ENCODE measurements at places on chromosomes 11 and 22.

DNA sequence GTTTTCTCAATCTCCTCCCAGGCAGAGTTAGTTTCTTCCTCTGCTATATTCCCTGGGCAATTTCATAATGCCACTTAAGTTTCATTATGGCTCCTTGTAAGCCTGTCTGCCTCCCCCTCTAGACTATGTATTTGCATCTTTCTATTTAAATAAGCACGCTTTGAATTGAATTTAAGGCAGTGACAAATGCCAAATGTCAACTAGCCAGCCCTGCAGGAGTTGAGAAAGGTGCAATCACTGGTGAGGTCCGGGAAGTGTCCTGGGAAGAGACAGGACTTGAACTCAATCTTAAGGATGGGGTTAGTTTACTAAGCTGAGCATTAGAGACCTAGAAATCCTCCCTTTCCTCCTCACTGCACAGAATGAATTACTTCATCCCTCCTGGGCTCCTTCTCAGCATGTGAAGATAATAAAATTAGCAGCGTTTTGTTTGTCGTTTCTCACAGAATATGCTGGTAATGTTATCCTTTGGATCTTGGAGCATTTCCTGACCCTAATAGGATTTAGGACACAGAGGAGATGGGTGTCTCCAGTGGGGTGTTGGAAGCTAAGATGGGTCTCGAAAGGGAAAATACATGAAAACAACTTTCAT, 1.6 kb downstream of the TCP11L1 start:
- no peak for DNase-seq

GRCh38 chr11:95778699-95779098, 10.9 kb downstream of the FAM76B start:
- no peak for DNase-seq

- no peak for DNase-seq
These were observed 5.6 kb downstream of the CLDN5 start for GRCh38 chr22:19518635-19519034.

DNA sequence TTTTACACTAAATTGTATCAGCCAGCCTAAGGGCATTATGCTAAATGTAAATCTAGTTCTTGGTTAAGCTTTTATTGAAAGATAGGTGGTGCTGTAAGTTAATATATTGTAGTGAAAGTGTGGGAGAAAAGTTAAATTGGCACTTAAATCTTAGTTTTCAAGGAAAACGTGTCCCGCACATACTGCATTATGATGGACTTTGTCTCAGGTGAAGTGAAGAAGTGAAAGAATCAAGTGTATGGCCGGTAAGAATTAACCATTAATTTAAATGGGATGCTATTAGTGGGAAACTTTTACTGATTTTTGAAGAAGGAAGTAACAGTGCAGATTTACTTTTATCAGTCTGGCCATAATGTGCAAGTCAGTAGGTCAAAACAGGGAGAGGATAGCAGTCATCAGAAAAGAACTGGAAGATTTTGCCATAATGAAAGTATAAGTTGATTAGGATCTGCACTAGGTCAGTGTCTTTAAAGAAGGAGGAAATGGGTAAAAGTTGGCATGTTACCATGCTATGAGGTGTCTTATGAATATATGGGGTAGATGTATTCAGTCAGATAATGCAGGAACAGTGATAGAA, 81.6 kb downstream of the PDHX start:
- DNase-seq = no peak

DNA sequence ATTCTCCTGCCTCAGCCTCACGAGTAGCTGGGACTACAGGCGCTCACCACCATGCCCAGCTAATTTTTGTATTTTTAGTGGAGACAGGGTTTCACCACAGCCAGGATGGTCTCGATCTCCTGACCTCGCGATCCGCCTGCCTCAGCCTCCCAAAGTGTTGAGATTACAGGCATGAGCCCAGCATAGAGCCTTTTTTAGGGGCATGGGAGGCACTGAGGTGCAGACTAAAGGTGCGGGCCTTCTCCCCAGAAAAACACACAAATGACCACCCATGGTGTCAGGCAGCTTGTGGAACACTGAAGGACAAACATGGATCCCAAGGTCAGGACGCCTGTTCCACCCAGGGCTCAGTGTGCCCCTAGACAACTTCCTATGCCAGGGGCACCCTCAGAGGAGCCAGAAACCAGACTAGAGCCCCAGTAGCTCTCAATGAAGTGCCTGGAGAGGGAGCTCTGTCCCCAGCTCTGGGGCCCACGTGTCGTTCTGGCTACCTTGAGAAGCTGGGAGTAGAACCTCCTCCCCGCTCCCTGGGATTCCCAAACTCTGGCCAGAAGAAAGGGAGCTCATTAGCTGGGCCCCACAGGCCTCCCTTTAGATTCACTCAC, 21.2 kb upstream of the CD5 start:
- DNase-seq = no peak

DNA sequence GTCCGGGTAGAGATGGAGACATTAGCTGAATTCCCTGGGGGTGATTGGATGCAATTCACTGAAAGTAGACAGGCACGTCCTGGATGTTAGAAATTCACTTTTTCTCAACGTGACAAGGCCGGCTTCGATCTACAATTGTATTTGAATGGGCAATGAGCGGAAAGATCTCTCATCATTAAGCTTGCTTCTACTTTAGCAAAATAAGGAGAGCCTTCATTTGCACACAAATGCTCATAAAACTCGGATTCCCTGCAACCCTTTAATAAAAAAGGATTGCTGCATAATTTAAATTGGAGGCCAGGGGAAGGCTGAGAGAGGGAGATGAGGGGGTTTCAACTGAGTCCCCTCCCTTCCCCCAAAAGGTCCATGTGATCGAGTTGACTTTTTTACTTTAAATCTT, 10.6 kb upstream of the PAX6 start:
- no peak for DNase-seq

DNA sequence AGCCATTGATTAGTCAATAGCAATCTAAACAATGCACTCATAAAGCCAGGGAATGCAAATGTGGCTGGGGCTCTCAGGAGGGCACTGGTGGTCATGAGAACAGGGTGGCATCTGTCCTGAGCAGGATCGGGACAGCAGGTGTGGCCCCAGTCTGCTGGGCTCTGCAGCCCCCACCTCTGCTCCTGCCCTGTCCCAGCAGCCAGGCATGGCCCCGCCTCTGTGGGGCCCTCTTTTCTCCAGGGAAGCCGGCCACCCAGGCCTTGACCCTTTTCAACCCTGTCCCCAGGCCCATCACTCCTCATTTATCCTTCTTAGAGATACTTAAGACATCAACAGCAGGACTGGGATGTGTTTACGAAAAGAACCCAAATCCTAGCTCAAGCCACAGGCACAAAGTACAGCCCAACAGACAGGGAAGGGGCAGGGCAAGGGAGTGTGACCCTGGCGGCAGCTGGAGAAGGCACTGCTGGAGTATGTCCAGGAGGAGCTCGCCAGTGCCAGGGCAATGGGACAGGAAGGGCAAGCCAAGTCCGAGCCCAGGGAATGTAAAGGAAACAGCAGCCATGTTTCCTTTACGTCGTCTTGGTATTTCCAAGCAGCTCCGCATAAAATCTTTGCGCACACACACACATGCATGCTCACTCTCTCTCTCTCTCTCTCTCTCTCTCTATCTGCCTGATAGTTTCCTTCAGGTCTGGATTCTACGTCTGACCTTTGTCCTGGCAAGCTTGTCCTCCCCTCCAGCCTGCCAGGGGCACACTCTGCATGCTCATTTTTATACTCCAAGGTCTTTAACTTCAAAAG, 59.9 kb downstream of the DGCR2 start:
- DNase-seq = no peak

DNA sequence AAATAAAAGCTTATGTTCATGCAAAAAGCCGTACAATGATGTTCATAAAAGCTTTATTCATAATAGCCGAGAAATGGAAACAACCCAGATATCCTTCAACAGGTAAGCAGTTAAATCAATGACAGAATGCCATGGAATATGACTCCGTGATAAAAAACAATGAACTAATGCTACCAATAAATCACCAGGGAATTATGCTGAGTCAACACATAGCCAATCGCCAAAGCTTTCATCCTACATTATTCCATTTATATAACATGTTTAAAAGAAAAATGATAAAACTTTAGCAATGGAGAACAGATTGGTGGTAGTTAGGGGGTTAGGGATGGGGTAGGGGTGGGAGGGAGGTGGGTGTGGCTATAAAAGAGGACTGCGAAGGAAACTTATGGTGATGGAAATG, 356.4 kb downstream of the TENM4 start:
- DNase-seq = no peak

- DNase-seq = no peak
These were observed 69.7 kb downstream of the RAB38 start for GRCh38 chr11:88105526-88105925.

DNA sequence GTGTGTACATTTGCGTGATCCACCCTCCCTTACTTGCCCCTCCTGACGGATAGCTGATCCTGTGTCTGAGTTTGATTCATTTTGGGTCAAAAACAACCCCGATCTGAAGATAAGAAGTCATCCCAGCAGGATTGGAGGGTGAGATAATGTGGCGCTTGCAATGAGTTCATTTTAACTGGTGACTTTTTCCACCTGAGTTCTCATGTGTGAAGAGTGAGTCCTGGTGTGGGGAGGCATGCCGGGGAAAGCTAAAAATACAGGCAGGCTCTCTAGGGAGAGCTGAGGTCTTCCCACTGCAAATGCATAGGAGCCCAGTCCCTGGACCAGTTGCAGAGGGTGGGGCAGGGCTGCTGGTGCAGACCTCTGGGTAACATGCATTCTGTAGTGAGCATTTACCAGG, 35.7 kb upstream of the ELF5 start:
- DNase-seq = no peak

Data from AG04449 (cell line).